ENCODE measurements at places on chromosomes 3 and 15.

DNA sequence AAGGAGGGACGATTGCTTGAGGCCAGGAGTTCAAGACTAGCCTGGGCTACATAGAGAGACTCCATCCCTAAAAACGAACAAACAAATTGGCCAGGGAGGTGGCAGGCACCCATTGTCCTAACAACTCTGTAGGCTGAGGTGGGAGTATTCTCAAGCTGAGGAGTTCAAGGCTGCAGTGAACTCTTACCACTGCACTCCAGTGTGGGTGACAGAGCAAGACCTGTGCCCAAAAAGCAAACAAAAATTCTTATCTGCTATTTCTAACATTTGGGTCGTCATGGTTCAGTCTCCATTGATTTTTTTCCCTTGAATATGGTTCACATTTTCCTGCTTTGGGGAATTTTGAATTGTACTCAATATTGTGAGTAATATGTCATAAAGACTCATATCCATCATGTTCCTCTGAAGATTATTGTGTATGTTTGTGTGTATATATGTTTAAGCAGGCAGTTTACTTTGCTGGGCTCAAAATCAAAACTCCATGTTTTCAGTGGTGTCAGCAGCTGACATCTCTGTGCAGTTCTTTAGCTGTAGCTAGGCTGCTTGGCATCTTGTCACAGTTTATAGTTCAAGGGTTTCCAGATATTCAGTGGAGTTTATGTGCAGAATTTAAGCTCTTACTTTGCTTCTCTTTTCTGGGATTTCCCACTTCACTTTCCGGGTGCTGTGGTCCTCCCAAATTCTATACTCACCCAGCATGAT, 33.2 kb downstream of the IFT122 start:
- DNase-seq, result no peak

DNA sequence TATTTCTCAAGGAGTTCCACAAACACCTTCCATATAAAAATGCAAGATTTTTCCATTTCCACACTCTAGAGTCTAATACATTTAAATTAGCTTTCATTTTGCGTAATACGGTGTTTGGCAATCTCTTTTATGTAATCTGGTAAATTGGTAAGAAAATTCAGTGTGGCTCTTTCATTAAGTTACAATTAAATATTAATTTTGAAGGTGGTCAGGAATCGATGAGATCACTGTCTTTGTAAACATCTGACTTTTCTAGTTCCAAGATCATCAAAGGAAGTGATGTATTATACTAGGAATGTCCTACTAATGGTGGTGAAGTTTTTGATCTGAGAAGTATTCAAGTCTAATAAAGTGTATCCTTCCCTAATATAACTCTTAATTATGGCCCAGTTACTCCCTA, 1.1 kb upstream of the UTS2B start:
- DNase-seq, result no peak

GRCh38 chr3:127831723-127832172, 9.4 kb upstream of the MGLL start:
- DNase-seq, result no peak

DNA sequence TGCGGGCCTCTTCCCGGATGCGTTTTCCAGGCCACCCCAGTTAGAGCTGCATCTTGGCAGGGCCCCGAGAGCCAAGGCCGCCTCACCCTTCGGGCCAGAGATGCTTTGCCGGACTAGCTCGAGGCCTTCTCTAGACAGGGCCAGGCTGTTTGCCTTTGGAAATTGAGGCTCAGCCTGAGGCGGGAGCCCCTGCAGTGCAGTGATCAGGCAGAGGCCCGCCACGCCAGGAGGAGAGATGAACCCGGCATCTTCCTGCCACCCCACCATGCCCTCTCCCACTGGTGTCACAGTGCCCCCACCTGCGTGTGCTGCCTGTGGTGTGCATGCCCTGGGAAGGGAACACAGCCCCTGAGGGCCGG, 8.9 kb upstream of the ROPN1B start:
- no peak for DNase-seq

- DNase-seq, result no peak
Observed at GRCh38 chr3:41148478-41148877, 50.8 kb upstream of the CTNNB1 start.

- no peak for DNase-seq
Observed at GRCh38 chr3:111194048-111194447, 122.4 kb downstream of the NECTIN3 start.

DNA sequence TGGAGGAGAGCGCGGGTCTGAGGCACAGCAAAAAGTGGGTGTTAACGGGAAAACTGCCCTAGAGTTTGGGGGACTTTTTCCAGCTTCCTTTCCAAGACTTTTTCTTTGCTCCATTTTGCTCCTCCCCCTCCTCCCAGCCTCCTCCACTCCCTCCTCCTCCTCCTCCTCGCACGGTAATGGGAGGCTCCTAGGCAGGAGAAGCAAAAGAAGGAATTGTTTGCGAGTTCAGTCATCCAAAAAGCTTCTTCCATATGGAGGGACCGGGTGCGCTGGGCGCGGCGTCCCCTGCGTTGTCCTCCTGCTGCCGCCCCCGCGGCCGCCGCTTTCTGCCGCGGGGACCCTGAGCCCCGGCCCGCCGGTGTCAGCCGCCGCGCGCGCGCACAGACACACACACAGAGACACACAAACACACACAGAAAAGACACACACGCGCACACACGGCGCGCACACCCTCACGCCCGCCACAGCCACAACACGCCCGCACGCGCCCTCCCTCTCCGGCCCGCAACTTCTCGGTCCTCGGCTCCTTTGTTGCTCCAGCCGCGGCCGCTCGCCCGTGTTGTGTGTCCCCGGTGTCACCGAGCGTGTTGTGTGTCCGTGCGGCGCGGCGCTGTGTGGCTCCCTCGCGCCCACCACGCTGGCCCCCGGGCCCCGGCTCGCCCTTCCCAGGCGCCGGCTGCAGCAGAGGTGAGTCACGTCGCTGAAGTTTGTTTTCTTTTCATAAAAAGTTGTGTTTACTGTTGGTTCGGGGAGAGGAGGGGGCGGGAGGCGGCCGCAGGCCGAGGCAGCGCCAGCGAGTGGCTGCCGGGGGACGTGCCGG, at the start of gene BOC:
Gene BOC (plus strand): TSS at position 228 of the 820 bp plus-strand sequence. CDS start 38,246 bp downstream, outside the sequence.
- peak; percentile 19 for DNase-seq

- no peak for DNase-seq
Observed at GRCh38 chr3:169760479-169760878, 4.4 kb downstream of the TERC start.

DNA sequence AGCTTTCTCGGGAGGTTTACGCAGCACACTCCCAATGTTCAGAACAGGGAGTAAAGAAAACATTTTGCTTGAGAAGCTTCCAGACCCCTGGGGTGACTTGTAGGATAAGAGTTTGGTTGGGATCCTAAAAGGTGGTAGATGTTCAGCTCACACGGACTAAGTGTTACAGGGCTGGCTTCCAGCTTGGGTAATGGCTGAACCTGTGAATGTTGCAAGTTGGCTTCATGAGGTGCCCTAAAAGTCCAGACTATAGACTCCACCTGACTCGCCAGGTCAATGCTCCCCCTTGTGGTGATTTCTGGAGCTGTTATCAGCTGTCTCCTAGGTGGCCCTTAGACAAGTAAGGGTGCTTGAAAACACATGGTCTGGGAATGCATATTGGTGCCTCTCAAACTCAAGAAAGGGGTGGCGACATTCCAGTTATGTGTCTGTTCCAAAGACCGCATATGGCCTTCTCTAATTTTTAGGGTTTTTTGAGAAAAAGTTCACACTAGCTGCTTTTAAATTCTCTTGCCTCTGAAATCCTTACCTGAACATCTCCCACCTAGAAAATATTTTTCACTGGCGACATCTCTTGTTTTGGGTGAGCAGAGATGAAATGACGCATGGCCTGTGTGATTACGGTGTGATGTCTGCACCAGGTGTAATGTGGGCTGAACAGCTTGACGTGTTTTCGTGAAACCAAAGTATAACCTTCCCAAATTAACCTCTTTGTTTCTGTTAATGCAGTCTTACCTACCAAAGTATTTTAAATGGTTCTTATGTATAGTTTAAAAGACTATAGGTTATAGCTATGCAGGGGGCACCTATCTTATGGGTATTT, 175.7 kb upstream of the KBTBD8 start:
- DNase-seq, result peak; percentile 82

DNA sequence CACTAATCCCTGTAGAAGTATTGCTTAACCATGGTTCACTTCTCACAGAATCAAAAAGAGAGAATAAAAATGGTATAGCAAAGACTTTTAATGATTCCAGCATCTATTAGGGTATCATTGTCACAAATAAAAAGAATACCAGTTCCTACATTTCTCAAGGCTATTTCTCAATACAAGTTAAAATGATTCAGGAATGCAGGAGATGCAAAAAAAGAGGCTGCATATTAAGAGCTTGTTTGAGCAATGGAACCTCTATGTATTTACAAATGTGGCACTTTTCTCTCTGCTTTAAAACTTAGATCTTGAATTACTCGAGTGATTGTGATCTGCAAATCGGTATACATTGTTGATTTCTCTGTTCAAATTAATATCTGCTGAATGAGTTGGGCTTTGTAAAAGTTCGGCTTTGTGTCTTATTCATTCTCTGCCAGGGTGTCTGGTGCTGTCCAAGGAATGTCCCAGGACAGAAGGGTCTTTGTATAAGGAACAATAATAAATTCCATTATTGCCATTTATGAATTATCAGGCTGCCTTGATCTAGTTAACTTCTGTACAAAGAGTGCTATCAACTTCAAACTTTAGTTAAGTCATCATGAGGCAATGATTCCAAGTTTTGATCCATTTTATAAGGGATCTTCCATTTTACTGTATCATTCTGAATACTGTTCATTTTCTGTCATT, 364.2 kb downstream of the RBMS3 start:
- DNase-seq, result no peak

GRCh38 chr15:59703979-59704796, 15.1 kb upstream of the BNIP2 start:
- DNase-seq, result no peak

GRCh38 chr3:107612664-107613084, 89.9 kb downstream of the BBX start:
- no peak for DNase-seq

DNA sequence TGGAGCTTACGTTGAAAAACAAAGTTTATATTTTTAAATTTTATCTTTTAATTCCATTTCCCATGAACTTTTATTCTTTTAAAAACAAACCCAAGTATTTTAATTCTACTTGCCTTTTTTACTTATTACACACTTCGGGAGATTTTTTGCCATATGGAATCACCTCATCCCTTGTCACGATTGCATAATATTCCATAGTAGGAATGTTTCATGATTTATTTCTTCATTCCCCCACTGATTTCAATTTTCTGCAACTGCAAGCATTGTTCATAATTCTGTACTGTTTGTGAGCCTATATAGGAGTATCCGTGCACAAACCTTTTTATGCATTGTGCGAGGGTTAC, 574 bp upstream of the SLC25A36 start:
- DNase-seq, result no peak

DNA sequence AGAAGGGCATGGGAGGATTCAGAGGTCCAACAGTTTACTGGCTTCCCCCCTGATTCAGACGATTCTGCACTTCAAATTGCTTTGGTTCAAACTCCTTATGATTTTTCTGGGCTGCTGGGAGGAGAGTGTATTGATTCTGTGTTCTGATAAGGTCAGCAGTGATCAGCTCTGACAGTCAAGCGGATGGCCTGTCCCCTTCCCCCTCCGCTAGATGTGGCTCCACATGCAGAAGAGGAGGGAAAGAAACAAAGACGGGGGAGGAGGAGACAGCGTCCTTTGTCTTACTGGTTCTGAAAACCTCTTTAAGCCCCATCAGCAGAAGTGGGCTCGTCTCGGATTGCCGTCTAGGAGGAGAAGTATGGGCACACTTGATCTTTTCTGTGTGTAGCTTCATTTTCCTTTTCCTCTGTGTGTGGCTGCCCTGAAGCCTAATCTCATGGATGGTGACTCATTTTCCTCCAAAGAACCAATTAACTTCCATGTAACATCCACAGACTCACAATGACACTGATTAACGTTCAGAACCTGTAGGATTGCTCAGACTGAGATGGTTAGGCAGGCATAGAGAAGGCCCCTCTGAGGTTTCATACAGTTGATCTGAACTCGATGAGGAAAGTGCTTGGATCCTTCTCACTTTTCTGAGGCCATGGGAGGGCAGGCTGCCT, 162.4 kb upstream of the PPP2R3A start:
- no peak for DNase-seq

- DNase-seq, result peak; percentile 69
Observed at GRCh38 chr15:70098461-70099166, 897 bp upstream of the TLE3 start.
